ENCODE measurements at places on chromosomes 1 and 21.
A peak's percentile ranks its signal among the peaks of the same experiment; 100 is the strongest.

- DNase-seq, result no peak
These were observed 8.1 kb upstream of the LRRC8C start for GRCh38 chr1:89624715-89625323.

DNA sequence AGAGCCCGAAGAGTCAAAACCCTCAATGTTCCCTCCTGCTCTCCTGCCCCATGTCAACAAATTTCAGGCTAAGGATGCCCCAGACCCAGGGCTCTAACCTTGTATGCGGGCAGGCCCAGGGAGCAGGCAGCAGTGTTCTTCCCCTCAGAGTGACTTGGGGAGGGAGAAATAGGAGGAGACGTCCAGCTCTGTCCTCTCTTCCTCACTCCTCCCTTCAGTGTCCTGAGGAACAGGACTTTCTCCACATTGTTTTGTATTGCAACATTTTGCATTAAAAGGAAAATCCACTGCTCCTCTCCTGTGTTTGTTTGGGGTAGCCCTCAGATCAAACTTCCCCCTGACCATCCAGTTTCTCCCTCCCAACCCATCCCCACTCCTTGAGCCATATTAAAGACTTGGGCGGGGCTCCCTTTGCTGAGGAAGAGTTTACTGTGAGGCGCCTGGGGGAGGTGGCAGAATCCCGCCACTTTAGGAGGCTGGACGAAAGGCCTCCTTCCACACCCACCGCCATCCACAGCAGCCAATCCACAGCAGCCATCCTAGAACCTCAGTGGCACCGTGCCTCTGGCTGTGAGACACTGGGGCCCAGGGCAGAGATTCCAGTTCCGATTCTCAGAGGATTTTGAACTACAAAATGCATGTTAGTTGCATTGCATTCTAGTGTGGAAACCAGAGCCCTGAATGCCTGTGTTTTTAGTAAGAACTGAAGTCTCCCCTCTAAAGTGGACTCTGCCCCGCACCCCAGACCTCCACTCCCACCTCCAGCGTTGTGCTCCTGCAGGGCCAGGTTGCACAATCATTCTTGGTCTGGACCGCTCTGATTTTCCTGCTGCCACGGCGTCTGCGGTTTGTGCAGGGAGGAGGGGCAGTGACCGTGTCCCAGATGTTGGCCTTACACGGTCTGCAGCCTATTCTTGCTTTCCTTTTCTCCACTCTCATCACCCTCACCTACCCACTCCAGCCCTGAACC is 3.0 kb downstream of the OLFML3 start:
- no peak for DNase-seq

DNA sequence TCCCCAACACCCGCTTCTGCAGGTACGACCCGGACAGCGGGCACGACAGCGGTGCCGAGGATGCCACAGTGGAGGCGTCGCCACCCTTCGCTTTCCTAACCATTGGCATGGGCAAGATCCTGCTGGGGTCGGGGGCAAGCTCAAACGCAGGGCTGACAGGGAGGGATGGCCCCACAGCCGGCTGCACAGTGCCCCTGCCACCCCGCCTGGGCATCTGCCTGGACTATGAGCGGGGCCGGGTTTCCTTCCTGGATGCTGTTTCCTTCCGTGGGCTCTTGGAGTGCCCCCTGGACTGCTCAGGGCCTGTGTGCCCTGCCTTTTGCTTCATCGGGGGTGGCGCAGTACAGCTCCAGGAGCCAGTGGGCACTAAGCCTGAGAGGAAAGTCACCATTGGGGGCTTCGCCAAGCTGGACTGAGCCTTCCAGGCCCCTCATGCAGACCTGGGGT is 10.1 kb downstream of the TRIM46 start:
- no peak for DNase-seq

DNA sequence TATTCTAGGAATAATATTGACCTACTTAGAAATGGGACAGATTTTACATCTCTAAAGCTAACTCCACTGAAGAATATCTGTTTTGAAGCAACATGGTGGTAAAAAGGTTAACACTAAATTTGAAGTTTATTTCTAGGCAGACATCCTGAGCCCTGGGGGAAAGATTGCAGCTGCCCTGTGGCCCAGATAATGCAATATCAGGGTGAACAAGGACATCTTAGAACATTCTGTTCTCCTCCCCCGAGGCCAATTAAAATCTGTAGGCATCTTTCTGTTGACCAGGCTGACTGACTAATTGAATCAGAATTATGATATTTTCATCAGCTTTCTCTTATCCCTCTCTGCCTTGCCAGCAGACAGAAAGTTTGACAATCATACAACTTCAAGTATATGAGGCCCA is 149.8 kb upstream of the DUSP10 start:
- no peak for DNase-seq

DNA sequence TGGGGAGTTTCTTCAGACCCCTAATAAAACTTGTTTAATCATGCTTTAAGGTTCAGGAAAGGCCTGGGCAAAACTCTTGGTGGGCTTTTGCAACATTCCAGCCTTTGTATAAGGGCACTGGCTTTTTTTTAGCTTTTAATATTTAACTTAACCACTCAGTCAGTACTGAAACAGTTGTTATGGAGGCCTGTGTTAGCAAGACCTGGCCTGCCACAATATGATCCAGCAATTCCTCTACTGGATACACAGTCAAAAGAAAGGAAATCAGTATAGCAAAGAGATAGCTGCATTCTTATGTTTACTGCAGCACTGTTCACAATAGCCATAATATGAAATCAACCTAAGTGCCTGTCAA is 75.1 kb upstream of the COG2 start:
- no peak for DNase-seq

DNA sequence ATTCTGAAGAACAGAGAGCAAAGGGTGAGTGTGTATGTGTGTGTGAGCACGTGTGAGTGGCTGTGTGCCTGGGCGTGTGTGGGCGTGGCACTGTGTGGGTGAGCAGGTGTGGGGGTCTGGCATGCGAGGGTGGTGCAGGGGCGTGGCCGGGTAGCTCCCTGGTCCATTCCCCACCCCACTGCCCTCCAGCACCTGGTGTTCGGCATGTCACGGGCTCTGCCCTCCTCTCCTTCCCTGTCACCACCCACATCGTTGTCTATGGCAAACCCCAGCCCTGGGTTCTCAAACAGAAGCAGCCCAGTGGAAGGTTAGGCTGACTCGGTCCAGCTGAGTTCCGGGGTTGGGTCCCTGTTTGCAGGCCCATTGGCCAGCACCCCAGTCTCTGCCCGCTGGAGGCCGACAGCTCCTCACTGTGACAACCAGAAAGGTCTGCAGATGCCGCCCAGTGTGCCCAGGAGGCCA is 39.8 kb downstream of the UBE2G2 start:
- no peak for DNase-seq

DNA sequence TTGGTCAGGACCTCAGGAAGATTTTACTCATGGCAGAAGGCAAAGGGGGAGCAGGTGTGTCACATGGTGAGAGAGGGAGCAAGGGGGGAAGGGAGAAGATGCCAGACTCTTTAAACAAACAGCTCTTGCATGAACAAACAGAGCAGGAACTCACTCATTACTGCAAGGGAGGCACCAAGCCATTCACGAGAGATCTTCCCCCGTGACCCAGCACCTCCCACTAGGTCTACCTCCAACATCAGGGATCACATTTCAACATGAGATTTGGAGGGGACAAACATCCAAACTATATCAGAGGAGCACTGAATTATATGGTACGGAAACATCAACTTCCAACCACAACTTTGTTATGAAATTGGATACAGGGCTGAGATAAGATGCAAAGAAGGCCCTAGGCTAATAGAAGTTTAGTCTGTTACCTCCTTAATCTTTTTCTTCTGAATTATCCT is 164.9 kb downstream of the ST6GALNAC3 start:
- DNase-seq, result no peak

DNA sequence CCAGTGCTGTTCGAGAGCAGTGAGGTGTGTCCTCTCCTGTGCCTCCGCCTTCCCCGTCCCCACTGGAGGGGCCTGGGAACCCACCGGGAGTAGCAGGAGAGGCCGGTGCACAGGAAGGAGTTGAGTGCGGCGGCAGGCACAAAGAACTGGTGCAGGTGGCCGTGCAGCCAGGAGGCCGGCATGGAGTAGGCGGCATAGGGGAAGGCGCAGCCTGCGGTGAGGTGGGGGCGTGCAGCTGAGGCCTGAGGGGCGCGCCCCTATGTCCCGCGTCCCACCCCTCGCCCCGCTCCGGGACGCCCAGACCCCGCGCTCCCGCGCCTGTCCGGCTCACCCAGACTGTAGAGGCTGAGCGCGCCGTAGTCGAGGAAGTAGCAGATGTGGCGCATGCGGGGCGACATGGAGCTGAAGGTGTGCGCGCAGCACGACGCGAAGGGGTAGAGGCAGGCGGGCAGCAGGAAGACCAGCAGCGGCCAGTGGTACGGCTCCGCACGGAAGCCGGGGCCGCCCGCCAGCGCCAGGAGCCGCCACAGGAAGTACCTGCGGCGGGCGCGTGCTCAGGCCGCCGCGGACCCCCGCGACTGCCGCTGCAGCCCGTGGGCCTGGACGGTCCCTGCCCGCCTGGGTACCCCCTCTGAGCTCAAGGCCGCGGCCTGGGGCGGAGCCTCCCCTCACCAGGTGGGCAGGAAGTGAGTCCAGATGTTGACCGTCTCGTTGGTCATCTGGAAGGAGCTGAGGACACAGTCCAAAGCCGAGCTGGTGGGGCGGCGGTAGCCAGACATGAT is 2.2 kb downstream of the PAQR6 start:
- DNase-seq, result no peak

DNA sequence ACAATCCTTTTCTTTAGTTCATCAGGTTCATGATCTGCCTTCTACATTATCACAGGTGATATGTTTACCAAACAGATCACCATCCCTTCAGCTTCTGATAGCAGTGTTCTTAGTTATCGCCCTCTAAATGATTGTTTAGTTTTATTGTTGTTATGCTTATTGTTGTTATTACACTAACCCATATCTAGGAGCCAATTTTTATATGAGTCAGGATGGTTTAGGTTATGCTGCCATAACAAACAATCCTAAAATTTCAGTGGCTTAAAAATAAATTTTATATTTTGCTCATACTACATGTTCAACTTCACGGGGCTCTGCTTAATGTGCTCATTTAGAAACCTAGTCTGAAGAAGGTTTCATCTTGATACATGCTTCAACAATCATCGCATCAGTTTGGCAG is 4.4 kb upstream of the JUN start:
- DNase-seq, result no peak

DNA sequence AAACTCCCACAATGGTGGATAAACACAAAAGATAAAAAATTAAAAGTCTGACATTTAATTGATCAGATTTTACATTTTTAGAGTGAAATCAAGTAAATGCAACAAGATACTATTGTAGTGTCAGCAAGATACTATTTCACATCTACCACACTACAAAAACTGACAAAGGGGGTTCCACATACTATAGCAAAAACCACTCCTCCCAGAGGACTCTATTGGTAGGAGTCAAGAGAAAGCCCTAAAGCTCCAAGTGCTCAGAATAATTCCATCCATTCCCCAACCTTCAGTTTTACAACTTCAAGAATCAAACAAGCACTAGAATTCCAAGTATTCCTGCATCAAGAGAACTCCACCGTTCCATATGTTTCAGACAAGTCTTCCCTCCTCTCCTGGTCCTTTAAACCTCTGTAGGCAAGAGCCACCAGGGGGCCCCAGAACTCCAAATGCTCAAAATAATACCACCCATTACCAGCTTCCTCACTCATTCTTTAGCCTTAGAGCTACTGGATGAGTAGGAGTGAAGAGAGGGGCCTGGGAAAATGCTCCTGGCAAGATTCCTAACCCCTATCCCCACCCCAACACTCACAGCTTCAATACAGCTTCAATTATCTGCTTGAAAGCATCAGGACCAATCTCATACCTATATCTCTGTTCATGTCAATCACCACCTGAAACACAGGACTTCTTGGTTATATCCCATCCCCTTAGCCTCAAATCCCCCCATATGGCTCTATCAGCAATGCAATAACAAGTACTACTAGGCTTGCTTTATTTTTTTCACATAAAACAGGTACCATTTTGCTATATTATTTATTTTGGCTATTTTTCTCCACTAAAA is 9.9 kb downstream of the TOR1AIP2 start:
- no peak for DNase-seq

DNA sequence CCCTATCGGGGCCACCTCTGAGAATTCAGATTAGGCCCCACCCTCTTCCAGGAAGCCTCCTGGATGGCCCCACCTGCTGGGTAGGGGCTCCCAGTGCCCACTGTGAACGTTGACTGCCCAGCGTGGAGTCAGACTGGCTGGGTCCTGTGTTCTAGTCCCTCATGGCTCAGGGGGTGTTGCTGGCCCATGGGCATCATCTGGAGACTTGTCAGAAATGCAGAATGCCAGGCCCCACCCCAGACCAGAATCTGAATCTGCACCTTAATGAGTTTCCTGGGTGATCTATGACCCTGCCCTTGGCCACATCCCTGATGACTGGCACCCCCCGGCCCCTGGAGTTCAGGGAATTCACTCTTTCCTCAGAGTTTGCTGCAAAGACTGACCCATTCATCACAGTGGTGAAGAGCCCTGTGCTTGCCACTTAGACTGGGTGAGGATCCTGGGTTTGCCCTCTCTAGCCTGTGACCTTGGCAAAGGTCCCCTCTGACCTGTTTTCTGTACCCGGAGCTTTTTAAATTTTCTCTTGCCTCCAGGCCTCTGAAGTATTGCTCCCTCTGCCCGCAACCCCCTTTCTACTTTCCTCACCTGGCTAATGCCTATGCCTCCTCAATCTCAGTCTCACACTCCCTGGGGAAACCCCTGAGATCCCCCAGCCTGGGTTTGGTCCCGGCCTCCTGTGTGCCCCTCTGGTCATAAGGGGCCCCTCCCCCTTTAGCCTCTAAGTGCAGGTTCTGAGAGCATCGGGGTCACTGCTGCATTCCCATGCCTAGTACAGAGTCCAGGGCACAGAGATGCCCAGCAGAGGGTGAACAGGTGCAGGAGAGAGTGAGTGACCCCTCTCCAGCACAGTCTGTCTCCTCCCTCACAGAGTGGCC is 184.2 kb downstream of the MATN1 start:
- DNase-seq, result no peak

GRCh38 chr1:19762175-19762779 is 37.4 kb downstream of the TMCO4 start:
- no peak for DNase-seq

DNA sequence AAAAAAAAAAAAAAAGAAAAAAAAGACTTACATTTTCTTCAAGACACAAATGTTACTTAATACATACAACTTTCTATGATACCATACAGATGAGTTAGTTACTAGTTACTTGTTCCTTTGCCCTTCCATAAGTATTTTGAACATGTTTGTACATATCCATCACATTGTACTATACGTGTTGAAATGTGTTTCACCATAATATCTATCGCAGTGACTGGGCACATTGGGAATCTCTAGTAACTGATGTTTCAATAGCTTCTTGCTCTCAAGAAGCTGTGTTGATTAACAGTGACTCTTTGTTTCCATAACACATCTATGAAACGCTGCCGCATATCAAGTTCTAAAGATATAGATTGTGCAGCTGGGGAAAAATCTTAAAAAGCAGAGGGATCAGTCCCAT is 42.9 kb downstream of the KLHL20 start:
- DNase-seq, result no peak

- no peak for DNase-seq
These were observed 2.7 kb upstream of the VANGL2 start for GRCh38 chr1:160397651-160398050.

GRCh38 chr1:177423090-177423489 is 252.3 kb downstream of the BRINP2 start:
- no peak for DNase-seq

GRCh38 chr1:6385488-6386191 is 7.9 kb downstream of the ACOT7 start:
- peak; percentile 49 for DNase-seq

GRCh38 chr1:112881742-112882127 is 74.3 kb downstream of the SLC16A1 start:
- no peak for DNase-seq

- no peak for DNase-seq
These were observed 86.7 kb upstream of the MARK1 start for GRCh38 chr1:220441211-220441610.

- DNase-seq, result peak; percentile 31
These were observed 27.5 kb upstream of the SLC44A3 start for GRCh38 chr1:94792473-94793295.
